ENCODE measurements at places on chromosomes 7 and 10.

DNA sequence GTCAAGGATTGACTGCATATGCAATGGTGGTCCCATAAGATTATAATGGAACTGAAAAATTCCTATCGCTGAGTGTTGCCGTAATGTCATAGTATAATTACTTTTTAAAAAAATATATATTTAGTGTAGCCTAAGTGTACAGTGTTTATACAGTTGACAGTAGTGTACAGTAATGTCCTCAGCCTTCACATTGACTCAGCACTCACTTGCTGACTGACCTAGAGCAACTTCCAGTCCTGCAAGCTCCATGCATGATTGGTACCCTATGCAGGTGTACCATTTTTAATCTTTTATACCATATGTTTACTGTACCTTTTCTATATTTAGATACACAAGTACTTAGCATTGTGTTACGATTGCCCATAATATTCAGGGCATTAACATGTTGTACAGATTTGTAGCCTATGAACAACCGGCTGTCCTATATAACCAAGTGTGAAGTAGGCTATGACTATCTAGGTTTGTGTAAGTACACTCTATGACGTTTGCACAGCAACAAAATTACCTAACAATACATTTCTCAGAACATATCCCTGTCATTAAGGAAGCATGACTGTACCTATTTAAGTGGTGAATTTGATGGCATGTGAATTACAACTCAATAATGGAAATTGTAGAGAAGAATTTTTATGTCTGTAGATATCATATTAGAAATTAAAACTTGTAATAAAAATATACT, 40.9 kb downstream of the CCNY start:
- no peak for DNase-seq

DNA sequence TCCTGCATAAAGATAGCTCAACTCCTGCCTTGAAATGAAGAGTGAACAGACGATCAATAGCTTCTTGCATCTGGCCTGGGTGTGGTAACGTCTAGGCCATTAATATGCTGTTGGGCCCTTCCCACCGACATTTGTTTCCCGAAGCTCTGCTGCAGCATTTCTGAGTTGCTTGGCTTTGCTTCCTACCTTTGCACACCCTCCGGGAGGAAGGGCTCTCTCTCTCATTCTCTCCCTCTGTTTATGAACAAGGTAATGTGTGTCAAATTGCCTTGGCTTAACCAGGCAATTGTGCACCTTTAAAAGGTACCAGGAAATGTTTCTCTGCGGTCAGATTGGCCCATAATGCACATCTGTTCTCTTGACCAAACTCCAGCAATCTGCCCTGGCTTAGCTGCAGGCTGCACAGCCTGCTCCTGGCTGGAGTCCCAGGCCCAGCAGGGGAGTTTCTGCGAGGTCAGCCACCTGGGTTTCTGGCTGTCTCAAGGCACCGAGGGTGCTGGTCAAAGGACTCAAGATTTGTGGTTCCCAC, 223.7 kb downstream of the SNX10 start:
- no peak for DNase-seq

- no peak for DNase-seq
Observed at GRCh38 chr10:75395932-75396630, 5.5 kb downstream of the ZNF503 start.

GRCh38 chr7:158238616-158239289, 348.9 kb downstream of the PTPRN2 start:
- no peak for DNase-seq

DNA sequence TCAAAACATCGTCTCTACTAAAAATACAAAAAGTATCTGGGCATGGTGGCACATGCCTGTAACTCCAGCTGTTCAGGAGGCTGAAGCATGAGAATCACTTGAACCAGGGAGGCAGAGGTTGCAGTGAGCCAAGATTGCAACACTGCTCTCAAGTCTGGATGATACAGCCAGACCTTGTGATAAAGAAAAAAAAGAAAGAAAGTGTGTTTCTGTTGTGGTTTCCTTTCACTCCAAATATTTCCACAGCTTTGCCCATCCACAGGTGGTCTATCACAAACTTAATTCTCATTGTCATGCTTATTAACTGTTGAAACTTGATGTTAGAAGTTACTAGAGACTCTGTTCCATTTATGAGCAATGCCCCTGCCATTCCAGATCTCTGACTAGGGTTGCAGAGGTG, 316.0 kb upstream of the SEMA3C start:
- no peak for DNase-seq

DNA sequence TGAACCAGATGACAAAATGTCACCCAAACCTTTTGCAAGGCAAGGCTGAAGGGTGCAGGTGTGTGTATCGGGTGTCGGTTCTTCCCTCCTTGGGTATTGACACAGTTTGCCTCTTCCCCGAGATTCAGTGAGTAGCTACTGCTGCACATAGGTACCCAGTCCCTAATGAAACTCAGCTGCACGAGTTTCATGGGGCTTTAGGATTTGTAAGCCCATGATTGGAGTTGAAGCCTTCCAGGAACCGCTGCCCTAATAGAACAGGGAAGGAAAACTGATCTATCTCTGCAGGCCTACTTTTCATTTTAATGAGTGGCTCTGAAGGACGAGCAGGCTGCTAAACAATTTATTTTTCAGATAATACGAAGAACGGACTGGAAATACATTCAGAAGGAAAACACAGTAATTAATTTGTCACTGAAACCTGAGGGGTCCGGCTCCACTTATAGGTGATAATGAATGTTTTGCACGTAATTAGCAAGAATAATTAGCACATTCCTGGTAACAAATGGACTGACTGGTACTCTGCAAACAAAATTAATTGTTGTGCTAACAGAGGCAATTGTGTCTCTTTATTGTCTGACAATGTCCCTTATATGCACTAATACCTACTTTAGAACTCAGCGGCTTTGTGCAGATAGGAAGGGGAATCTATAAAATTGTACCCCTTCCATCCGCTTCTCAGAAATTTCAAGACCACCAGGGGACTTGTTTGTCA, 49.6 kb upstream of the FZD8 start:
- DNase-seq = no peak

- DNase-seq = peak; percentile 1
Observed at GRCh38 chr10:62554632-62555199, 180.5 kb downstream of the ZNF365 start.

- peak; percentile 39 for DNase-seq
Observed at GRCh38 chr10:48289501-48290238, 15.2 kb upstream of the FRMPD2 start.

DNA sequence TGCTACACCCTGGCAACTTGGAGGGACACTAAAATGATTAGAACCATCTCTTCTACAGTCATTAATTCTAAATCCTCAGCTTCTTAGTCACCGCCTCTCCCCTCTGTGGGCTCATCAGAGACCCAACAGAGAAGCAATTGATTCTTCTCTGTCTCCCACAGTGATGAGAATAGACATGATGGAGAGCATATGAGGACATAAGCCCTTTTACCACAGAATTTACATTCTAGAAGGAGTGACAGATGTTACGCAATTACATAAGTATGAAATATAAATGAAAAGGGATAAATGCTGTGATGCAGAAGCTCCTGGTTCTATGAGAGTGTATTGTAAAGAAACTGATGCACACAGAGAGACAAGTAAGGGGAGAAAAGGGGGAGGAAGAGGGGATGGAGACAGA, 18.1 kb upstream of the ABCB5 start:
- DNase-seq = no peak

- no peak for DNase-seq
Observed at GRCh38 chr7:122616951-122617350, 82.0 kb downstream of the RNF133 start.

DNA sequence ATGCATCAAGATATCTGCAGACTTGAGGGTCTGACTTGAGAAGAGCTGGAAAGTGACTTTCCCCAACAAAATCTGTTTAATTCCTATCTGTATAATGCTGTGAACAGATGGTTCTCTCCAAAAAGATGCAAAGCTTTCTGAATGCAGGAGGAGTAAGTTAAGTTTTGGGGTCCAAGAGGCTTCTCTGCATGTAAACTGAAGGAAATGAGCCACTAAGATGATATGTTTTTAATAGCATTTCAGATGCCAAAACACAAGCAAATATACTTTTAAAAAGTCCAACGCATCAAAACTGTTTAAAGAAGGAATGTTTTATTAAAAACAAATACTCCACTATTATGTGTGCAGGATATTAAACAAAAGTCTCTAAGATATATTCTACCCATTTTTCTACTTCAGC, 137.0 kb downstream of the STRA8 start:
- DNase-seq = no peak

DNA sequence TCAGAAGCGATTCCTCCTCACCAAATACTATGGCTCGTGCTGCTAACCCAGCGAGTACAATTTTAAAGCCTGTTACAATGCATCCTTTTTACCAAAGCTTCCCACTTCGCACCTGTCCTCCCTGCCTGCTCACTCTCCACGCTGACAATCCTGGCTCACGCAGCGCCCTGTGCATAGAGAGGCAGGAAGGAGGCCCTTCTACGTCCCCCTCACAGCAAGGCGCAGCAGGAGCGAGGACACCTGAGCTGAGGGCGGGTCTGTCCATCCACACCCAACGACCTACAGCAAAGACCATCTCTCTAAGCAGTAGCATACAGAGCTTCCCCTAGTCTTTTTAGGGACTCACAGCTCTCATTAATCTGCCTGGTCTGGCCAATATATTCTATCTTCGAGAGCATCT, 46.0 kb downstream of the MKI67 start:
- no peak for DNase-seq

- DNase-seq = no peak
Observed at GRCh38 chr10:70054902-70055301, 2.3 kb downstream of the MACROH2A2 start.

GRCh38 chr7:15837306-15837950, 150.9 kb upstream of the MEOX2 start:
- DNase-seq = no peak

DNA sequence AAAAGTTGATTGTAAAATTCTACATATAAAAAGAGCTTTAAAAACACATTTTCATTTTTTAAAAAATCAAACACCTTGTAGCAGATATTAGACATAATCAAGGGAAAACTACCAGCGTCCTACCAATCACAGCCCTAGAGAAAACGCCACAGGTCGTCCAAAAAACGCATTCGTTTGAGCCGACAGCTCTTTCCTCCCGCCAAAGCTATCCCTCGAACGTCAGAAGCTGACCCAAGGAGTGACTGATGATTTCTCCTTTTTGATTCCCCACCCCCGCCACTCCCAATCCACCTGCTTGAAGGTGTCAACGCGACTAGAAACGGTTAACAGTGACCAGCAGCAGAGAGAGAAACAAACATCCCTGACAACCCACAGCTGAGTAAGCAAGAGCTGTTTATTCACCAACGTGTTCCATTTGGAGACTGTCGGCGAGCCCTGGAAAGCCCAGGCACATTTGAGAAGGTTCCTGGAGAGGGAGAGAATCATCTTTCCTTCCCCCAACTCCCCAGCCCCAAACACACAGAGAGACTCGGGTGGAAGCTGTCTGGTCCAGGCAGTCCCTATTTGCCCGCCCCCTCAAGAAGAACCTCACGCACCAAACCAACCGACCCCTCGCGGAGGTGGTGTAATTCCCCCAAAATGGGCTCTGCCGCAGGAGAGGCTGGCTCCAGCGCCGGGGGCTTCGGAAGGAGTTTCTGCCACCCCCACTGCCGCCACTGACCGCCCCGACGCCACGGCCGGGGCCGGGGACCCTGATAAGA, 622 bp downstream of the CPEB3 start:
- peak; percentile 18 for DNase-seq

DNA sequence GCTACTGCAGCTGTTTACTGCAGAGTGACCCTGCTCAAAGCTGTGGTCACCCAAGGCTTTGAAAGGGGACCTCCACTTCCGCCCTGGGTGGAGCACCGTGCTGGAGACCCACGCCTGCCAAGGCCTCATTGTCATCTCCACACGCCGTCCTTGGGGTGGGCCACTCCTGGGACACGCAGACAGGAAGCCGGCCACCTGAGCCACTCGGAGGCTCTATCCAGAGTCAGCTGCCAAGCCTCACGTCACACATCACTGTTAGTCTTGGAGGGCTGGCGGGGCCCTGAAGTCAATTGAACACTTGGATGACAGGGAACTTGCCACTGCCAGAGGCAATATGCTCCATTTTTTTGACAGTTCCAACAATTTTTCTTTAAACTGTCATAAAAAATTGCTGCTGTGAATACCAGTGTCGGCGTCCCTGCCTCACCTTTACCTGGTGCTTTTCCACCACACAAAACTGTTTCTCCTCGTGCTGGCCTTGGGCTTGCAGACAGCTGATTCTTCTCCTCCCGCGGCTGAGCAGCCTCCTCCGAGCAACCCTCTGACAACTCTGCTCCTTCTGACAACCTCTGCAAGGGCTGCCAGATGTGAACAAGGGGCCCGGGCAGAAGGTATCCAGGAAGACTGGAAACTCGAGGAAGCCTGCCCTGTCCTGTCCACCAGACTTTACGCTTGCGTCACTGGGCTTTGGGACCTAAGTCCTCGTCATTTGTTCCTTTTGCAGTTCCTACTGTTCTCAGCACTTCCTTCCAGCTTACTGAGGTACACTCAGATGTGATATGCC, 81.9 kb downstream of the EGFR start:
- no peak for DNase-seq

GRCh38 chr7:151725844-151726651, 150.9 kb downstream of the PRKAG2 start:
- DNase-seq = no peak

DNA sequence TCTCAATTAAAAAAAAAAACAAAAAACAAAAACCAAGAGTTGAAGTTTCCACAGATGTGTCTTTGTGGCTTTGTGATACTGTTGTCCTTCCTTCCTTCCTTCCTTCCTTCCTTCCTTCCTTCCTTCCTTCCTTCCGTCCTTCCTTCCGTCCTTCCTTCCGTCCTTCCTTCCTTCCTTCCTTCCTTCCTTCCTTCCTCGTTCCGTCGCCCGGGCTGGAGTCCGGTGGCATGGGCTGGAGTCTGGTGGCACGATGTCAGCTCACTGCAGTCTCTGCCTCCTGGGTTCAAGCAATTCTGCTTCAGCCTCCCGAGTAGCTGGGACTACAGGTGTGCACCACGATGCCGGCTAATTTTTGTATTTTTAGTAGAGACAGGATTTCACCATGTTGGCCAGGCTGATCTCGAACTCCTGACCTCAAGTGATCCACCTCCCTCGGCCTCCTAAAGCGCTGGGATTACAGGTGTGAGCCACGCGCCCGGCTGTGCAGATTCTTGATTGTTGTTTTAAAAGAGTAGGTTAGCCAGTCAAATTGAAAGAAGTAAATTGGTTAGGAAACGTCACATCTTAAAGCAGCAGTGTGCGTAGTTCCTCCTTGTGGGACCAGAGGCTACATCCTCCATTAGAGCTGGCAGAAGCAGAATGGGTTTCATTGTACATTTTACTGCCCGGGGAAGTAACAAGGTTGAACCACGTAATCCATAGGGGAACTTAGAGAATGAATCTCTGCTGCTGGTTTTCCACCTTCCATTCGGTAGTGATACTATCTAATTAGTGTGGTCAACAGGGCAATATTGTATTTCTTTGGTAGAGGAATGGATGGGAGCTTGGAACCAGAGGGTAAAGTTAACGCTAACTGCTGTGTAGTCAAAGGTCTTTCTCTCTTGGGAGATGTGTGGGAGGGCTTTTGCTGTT, 20.6 kb downstream of the DNAJB6 start:
- no peak for DNase-seq

DNA sequence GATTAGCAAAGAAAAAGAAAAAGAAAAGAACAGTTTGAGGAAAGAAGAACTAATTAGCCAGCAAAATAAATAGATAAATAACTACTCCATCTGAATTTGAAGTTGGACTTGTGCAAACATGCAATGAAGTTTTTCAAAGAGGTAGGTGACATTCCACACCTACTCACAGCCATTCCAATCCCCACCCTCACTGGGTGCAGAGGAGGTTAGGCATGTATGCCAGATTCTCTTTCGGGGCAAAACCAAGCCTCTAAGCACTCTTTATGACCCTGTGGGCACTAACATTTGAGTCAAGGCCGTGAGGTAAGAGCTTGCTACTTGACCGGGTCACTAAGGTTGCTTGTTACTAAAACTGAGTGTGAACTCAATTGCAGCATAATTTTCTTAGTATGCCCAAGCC, 108.4 kb upstream of the SEMA3A start:
- DNase-seq = no peak
